ENCODE measurements at places on chromosomes 5 and 9.

DNA sequence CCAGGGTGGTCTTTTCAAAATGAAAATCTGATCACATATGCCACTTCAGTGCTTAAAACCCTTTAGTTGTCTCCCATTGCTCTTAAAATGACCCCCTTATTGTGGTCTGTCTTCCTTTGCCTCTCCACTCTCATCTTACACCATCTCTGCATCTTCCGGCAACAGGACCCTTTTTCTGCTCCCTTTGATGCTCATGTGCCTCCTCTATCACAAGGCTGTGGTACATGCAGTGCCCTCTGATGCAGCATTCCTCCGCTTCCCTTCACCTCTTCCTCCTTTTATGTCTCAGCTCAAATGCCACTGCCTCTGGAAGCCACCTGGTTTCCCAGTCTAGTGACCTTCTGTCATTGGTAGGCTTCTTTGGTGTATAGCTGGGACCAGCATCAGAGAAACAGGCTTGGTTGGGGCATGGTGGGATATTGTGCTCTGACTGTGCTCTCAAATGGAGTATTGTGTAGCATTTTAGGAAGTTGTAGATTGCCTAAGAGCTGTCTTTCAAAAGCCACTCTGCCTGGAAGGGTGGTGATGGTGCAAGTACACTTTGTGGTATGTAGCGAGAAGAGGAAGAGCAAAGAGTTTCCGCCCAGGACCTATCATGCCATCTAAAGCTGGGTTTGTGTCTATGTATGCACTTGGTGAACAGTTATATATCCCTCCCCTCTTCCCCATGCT is 28.1 kb downstream of the ARHGAP26 start:
- no peaks in the 10 kb centered on the region for H3K36me3 ChIP-seq
- no peak for DNase-seq
- no peaks in the 10 kb centered on the region for H3K27me3 ChIP-seq

GRCh38 chr5:63439537-63439936 is 522.7 kb downstream of the HTR1A start:
- H3K27me3 ChIP-seq, result no peaks in the 10 kb centered on the region
- H3K4me3 ChIP-seq, result no peak overlapping the region
- no peak overlapping the region for H3K27ac ChIP-seq
- H3K36me3 ChIP-seq, result no peaks in the 10 kb centered on the region
- DNase-seq, result no peak
- H3K4me1 ChIP-seq, result no peaks in the 10 kb centered on the region

GRCh38 chr5:80453366-80453765 is 34.5 kb upstream of the FAM151B start:
- H3K27me3 ChIP-seq, result no peaks in the 10 kb centered on the region
- no peak for DNase-seq
- no peak overlapping the region for H3K4me3 ChIP-seq

GRCh38 chr5:97624886-97625285 is 441.8 kb upstream of the RIOK2 start:
- H3K27me3 ChIP-seq, result no peaks in the 10 kb centered on the region

DNA sequence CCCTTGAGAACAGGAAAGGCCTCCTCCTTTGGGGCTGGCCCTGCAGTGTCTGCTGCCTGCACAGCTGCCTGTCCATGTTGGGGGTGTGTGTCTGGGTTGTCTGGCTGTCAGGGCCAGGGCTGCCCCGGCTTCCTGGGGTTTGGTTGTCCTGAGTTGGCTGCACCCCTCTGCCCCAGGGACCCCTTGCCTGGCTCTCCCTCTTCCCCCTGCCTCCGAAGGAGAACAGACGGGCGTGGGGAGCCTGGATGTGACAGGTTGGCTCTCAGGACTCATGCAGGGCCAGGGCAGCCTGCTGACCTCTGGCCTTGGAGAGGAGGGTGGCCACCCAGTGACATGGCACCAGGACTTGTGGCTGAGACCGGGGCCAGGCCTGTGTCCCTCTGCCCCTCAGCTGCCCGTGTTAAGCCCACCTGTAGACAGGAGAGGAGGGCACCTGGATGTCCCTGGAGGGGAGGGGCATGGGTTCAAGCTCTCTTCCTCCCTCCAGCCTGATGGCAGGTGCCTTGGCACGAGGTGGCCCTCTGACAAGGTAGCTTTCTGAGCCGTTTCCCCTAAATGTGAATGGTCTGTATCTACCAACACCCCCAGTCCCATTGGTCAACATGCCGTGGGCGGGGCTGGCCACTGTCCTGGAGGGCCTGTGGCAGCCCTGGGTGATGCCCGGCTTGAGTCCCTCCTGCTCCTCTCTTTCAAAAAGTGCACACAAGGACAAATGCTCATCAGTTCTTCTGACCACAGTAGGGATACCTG is 34.9 kb downstream of the WNK2 start:
- H3K36me3 ChIP-seq, result no peaks in the 10 kb centered on the region
- H3K4me1 ChIP-seq, result no peaks in the 10 kb centered on the region
- H3K4me3 ChIP-seq, result no peak overlapping the region
- no peak overlapping the region for H3K27ac ChIP-seq
- DNase-seq, result no peak

DNA sequence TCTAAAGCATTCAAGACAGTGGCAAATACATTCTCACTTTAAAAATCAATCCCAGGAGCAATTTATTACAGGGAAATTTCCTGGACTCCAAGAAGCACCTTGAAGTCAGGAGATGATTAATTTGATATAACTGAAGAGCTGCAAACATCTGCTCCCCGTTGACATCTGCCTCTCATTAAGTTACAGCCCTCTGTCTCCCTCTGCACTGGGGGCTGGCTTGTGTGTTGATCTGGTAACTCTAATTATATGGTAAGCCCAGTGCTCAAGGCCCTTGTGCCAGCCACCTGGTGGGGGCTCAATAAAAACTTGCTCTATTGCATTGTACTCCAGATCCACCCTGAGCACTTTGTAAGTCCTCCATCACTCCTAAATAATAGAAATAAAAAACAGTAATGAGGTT is 131.1 kb upstream of the ZNF462 start:
- no peaks in the 10 kb centered on the region for H3K36me3 ChIP-seq
- H3K4me3 ChIP-seq, result no peak overlapping the region
- no peak overlapping the region for H3K27ac ChIP-seq
- DNase-seq, result no peak
- H3K27me3 ChIP-seq, result no peaks in the 10 kb centered on the region

- no peaks in the 10 kb centered on the region for H3K36me3 ChIP-seq
- no peaks in the 10 kb centered on the region for H3K4me1 ChIP-seq
- H3K27me3 ChIP-seq, result no peaks in the 10 kb centered on the region
- peak; percentile 10 for DNase-seq
- no peak overlapping the region for H3K27ac ChIP-seq
- no peak overlapping the region for H3K4me3 ChIP-seq
Measured at GRCh38 chr9:77099388-77099787, 77.9 kb upstream of the VPS13A start.

DNA sequence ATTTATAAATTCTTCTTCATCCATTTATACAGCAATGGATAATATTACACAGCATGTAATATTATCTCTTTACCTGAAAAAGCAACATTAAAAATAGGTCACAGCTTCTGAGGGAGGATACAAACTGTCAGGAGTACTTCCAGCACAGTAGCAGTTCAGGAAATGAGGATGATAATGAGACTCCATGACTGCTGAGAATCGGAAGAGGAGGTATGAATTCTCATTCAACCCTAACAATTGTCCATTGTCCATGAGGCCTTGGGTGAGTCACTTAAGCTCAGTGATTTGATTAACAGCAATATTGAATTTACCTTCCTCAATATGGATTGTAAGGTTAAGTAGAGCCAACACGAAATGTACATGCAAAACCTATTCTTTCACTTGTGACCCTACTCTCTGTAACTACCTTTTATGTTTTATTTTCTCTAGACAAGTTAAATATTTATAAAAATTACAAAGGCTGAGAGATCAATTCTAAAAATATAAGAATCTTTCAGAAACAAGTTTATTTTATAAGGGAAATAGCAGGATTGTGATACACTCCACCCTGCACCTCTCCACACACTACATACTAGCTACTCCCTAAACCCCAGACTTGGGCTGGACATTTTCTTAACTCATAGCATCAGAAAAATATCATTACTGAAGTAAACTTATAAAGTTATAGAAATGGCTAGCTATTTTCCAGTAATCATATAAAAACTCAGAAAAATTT is 159.1 kb upstream of the ACOT12 start:
- H3K27me3 ChIP-seq, result no peaks in the 10 kb centered on the region
- DNase-seq, result no peak
- H3K36me3 ChIP-seq, result no peaks in the 10 kb centered on the region

GRCh38 chr5:134125039-134126015 is 10.8 kb downstream of the TCF7 start:
- H3K27me3 ChIP-seq, result no peaks in the 10 kb centered on the region
- DNase-seq, result no peak
- no peak overlapping the region for H3K4me3 ChIP-seq
- H3K4me1 ChIP-seq, result no peaks in the 10 kb centered on the region
- no peak overlapping the region for H3K27ac ChIP-seq

GRCh38 chr5:174717826-174718455 is 6.4 kb upstream of the MSX2 start:
- DNase-seq, result no peak
- no peak overlapping the region for H3K27ac ChIP-seq
- no peaks in the 10 kb centered on the region for H3K4me1 ChIP-seq
- H3K27me3 ChIP-seq, result peaks cover 53% of the 10 kb centered on the region
- no peak overlapping the region for H3K4me3 ChIP-seq

- H3K27ac ChIP-seq, result no peak overlapping the region
- no peaks in the 10 kb centered on the region for H3K36me3 ChIP-seq
- no peak overlapping the region for H3K4me3 ChIP-seq
- DNase-seq, result no peak
Measured at GRCh38 chr5:8418049-8418426, 549.1 kb downstream of the MTRR start.

- no peak overlapping the region for H3K4me3 ChIP-seq
- H3K4me1 ChIP-seq, result no peaks in the 10 kb centered on the region
- no peak overlapping the region for H3K27ac ChIP-seq
- no peak for DNase-seq
Measured at GRCh38 chr5:50855001-50855400, 188.6 kb downstream of the PARP8 start.

DNA sequence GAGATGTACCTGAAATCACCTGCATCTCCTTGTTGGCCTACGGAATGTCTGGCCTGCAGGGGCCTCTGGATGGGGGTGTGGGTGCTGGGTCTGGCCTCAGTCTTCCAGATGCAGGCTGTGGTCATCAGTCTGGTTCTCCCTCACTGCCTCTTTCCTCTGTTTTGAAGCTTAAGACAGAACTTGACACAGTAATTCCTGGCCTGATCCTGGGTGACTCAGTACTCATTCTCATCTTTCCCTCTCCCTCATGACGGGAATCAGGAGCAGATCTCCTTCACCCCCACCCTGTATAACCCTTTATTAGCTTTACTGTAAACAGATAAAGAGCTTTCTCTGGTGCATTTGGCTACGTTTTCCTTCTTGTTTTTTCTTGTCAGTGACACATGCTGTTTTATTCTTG is 89.3 kb upstream of the ADAMTS16 start:
- H3K4me1 ChIP-seq, result no peaks in the 10 kb centered on the region
- no peaks in the 10 kb centered on the region for H3K27me3 ChIP-seq
- no peak overlapping the region for H3K4me3 ChIP-seq
- DNase-seq, result no peak

DNA sequence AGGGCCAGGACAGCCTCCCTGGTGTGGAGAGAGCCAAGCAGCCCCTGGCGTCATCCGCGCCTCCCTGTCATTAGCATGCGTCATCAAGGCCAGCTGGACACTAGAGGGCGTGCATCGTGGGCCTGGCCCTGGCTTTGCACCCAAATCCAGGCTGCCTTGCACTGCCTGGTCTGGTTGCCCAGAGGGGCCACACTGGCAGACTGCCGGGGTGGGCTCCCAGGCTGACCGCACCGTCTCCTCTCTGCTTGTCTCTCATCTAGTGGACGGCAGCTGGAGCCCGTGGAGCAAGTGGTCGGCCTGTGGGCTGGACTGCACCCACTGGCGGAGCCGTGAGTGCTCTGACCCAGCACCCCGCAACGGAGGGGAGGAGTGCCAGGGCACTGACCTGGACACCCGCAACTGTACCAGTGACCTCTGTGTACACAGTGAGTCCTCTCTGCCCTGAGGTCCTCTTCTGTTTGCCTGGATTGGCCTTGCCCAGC is 29.0 kb downstream of the HK3 start:
- H3K27ac ChIP-seq, result no peak overlapping the region
- H3K36me3 ChIP-seq, result no peaks in the 10 kb centered on the region
- no peaks in the 10 kb centered on the region for H3K4me1 ChIP-seq
- no peak overlapping the region for H3K4me3 ChIP-seq
- H3K27me3 ChIP-seq, result peaks cover 2% of the 10 kb centered on the region
- no peak for DNase-seq

GRCh38 chr5:143182901-143183820 is 220.3 kb downstream of the NR3C1 start:
- peaks cover 6% of the 10 kb centered on the region for H3K4me1 ChIP-seq
- H3K36me3 ChIP-seq, result no peaks in the 10 kb centered on the region

DNA sequence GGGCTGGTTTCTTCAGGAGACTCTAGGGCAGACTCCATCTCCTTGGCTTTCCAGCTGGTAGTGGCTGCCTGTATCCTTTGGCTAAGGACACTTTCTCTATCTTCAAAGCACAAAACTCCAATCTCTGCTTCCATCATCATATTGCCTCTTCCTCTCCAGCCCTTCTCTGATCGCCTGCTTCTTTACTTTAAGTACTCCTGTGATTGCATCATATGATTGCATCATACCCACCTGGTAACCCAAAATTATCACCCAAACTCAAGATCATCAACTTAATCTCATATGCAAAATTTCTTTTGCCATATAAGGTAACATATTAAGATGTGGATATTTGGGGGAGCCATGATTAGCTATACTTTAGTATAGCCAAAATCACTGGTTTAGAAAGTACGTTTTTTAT is 1092.6 kb upstream of the CDH6 start:
- H3K4me1 ChIP-seq, result no peaks in the 10 kb centered on the region
- no peak overlapping the region for H3K27ac ChIP-seq
- no peaks in the 10 kb centered on the region for H3K36me3 ChIP-seq
- no peak for DNase-seq
- no peaks in the 10 kb centered on the region for H3K27me3 ChIP-seq

- no peaks in the 10 kb centered on the region for H3K36me3 ChIP-seq
- DNase-seq, result no peak
- no peaks in the 10 kb centered on the region for H3K27me3 ChIP-seq
Measured at GRCh38 chr5:157956271-157956885, 97.4 kb upstream of the CLINT1 start.

GRCh38 chr5:60541980-60542379 is 158.0 kb downstream of the DEPDC1B start:
- H3K4me1 ChIP-seq, result no peaks in the 10 kb centered on the region
- no peak overlapping the region for H3K27ac ChIP-seq
- no peaks in the 10 kb centered on the region for H3K27me3 ChIP-seq
- no peak overlapping the region for H3K4me3 ChIP-seq
- H3K36me3 ChIP-seq, result no peaks in the 10 kb centered on the region

DNA sequence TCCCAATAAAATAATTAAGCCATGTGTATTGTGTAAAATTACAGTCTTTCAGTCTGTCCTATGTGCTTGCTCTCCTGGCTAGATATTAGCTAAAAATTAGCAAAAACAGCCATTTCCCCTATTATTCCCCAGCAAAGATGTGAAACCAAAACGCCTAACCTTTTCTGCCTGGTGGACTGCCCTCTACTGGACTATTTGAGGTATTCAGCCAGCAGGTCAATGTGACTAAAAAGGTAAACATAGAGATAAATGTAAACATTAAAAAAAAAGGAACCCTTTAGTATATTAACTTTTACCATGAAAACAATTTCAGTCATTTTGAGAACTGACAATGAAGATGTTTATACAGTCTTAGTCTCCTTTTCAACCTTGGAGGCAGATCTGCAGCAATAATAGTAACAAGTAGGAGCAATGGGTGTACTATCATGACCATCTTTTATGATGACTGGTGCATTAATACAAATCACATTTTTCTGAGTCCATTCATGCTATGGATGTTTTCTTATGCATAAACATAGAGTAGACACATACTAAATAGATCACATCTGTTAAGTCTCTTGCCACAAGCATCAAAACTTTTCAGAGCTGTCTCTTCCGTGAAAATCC is 10.1 kb downstream of the ATG12 start:
- no peak overlapping the region for H3K4me3 ChIP-seq
- peaks cover 3% of the 10 kb centered on the region for H3K36me3 ChIP-seq
- peak; percentile 73 for DNase-seq
- H3K27ac ChIP-seq, result no peak overlapping the region
- no peaks in the 10 kb centered on the region for H3K4me1 ChIP-seq
- no peaks in the 10 kb centered on the region for H3K27me3 ChIP-seq
